Activated T-helper 1 cell treated with anti-CD3 and anti-CD28 coated beads, Interleukin-2, amount 50 U/mL, for 16 hours (primary cell): ENCODE measurements at places on chromosomes 2 and 18.

DNA sequence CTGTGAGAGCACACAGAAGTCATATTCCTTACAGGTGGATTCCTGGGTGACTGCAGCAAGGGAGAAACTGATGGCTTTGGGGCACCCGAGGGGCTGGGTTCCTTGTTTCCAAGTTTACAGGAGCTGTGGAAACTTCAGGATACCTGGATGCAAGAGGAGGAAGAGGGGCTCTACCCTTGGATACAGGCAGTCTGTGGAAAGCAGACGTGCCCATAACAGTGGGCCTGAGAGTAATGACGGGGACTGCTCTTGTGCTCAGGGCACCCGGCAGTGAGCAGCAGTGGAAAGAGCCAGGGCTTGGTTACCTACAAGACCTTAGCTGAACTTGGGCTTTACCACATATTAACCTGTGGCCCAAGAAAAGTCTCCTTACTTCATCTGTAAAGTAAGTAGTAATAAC, 102.2 kb upstream of the TGFA start:
- DNase-seq = no peak

- DNase-seq = no peak
These were observed 12.2 kb downstream of the NBAS start for GRCh38 chr2:15548974-15549373.

DNA sequence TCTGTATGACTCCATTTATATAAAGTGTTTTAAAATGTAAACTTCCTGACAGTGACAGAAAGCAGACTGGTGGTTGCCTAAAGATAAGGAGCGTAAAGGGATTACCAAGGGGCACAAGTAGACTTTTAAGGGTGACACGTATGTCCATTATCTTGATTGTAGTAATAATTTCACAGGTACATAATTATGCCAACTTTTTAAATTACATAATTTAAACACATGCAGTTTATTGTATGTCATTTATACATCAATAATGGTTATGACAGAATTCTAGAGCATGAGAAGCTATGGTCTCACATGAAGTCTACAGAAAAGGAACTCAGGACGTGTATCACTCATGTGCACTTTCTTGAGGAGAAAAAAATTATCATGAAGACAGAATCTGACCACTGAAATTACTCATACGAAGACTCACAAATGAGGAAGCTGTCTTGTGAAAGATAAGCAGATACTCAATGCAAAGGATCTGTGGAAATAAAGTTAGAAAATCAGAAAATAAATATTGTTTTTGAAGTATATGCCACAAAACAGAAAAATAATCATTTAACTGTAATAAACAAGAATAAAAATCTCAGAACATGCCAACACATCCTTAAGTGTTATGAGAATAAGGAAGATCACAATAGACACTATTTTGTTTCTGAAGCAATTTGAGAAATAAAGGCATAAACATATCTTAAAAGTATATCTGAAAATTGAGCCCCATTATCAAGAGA, 84.4 kb downstream of the TMEM131 start:
- no peak for DNase-seq

- DNase-seq = no peak
These were observed 6.0 kb upstream of the UGT1A5 start for GRCh38 chr2:233706720-233707119.

DNA sequence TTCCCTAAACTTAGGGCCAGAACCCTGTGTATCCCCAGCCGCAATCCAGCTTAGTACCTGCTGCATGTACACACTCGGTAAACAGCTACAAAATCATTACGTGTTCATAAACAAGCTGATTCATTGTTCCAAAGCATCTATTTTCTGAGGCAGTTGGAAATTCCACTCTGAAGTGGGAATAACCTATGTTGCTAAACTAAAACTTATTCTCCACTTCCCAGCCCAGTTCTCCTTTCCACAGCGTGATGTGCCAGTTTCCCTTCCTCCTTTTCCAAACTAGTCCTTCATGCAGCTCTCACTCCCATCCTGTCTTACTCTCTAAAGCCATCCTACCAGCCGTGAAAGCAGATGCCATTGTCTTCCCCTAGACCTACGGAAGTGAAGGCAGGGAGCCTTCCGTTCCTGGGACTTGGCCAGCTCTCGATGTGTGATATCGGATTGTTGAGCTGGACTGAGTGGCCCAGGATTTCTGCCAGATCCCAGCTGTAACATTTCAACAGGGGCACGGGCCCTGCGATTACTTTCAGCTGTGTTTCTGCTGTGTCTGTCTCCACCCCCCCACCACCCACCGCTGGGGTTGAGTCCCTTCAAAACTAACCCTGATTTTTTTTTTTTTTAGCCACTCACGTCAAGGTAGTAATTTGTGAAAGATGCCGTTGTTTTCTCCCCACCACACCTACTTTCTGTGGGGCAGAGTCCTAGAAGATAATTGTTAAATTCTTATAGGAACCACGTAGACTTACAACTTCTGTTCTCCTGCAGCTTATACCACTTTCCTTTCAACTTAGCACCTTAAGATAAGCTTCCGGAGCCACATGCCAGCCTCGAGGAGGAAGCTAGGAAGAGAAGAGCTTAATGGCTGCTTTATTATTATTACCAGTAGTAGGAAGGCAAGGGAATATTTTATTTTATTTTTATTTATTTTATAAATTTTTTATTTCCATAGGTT, 100.9 kb downstream of the CRIM1 start:
- DNase-seq = no peak

DNA sequence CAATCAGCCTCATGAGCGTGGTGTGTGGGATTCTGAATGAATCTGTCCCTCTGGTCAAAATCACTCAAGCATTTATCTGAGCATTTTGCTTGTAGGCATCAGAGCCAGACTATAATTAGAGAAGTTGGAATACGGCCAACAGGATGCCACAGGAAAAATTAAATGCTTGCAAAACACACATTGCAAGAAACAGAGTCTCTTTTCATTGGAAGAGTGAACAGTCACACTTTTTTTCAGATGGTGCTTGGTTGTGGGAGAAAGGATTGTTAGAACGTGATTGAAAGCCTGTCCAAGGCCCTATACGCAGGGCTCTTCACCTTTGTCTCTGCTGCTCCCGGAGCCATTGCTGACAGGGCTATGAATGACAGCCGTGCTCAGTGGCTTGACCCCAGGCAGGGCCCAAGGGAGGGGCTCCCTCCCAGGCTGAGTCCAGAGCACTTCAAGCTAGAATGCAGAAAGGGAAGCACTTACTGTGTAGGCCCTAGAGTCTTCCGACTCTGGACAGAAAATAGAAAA, 59.8 kb downstream of the SNTG2 start:
- DNase-seq = no peak

- DNase-seq = no peak
These were observed 344.9 kb downstream of the LPIN1 start for GRCh38 chr2:12091201-12091806.

DNA sequence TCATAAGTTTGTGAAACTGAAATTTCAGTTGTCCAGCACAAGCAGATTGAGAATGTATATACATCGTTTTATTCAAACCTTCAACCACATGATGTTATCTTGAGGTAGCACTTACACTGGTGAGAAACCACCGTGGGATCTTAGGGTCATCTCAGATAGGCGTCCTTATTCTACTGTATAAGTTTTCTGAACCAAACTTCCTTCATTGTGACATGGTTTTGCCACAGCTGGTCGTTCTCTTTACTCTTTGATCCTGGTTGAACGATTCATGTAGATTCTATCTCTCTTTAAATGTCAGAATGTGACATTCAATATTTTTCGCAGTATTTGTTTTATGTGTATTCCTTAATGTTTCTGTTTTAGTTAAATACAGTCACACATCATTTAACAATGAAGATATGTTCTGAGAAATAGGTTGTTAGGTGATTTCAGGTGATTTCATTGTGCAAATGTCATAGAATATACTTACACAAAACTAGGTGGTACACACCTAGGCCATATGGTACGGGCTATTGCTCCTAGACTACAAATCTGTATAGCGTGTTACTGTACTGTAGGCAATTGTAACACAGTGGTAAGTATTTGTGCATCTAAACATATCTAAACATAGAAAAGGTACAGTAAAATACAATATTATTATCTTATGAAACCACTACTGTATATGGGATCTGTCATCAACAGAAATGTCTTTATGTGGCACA, 17.9 kb upstream of the ARHGAP25 start:
- DNase-seq = no peak
